ENCODE measurements at places on chromosomes 3 and 15. TPM values are rescaled to one million over a fixed set of nuclear protein-coding genes. Genes with fewer than 3 reads are reported as not detected.

DNA sequence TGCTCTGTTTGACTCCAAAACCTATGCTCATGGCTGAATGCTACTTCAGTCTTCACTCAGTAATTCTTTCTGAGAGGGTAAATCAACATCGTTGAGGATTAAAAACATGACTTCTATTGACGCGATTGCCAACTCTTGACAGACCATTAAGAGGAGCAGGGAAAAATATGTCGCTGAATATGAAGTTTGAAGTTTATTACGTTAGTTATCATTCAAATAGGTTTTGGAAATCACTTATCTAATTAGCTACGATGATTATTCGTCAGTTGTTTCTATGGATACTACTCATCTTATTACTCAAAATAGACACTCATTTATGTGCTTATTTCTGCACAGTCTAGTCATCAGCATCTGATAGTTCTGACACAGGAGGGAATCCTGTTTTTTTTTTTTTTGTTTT is 279.2 kb upstream of the TBL1XR1 start:
- no peak for DNase-seq

- no peak for DNase-seq
Measured at GRCh38 chr3:172848910-172849309, 98.4 kb downstream of the ECT2 start.

GRCh38 chr15:60539016-60539415 is 60.1 kb upstream of the ICE2 start:
- no peak for DNase-seq

- DNase-seq, result no peak
Measured at GRCh38 chr3:128072454-128073184, 20.4 kb downstream of the SEC61A1 start.

DNA sequence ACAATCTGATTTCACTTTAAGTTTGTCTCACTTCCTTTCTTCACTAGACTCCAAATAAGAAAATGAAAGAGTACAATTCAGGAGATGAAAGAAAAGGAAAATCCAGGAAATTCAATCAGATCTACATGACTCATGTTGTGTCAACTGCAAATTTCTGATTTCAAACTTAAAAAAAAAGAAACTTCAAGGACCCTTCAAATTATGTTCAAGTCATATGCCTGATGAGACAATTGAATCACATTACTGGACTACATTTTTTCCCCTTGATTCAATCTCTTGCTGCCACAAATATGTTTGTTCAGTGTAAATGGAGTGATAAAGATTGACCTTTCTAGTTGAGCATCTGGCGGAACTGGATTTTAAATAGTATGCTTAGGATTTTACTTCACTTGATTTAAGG is 37.4 kb downstream of the FRMD5 start:
- no peak for DNase-seq

DNA sequence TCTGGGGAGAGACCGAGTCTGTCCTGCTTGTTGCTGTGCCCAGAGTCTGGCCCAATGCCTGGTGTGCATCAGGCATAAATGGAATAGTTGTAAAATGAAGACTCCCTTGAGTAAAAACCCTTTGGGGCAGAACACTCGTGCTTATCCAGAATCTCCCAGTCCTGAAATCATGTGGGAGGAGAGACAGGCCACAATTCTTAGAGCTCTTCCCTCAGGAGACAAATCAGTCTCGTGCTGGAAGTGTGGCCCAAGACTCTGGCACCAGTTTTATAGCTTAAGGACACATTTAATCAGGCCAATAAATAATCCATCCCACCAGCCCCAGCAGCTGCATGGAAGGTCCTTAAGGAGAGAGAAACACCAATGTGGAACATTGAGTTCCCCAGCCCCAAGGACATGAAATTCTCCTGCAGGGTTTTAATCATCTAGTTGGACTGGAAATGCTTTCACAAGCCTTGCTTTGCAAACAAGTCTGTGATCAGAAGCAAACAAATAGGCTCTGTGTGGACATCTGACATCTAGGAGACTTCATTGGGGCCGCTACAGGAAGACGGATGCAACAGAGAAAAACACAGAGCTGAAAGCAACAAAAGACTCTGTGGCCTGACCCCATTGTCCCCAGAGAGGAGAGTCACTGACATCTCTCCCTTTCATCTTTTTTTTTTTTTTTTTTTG is 70.4 kb downstream of the LSM3 start:
- DNase-seq, result no peak

The ZBTB11 gene
- 30.5 TPM for total RNA-seq

DNA sequence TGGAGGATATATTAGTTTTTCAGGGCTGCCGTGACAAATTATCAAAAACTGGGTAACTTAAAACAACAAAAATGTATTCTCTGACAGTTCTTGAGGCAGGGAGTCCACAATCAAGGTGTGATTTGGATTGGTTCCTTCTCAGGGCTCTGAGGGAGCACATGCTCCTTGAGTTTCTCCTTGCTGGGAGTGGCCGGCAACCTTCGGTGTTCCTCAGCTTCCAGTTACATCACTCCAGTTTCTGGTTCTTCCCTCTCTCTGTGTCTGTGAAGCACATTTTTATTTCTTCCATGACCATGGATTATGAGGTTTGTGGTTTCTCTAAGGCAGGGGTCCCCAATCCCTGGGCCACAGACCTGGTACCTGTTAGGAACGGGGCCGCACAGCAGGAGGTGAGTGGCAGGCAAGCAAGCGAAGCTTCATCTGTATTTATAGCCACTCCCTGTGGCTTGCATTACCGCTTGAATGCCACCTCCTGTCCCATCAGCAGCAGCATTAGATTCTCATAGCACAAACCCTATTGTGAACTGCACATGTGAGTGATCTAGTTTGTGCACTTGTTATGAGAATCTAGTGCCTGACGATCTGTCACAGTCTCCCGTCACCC is 24.3 kb downstream of the LRRC28 start:
- DNase-seq, result no peak

DNA sequence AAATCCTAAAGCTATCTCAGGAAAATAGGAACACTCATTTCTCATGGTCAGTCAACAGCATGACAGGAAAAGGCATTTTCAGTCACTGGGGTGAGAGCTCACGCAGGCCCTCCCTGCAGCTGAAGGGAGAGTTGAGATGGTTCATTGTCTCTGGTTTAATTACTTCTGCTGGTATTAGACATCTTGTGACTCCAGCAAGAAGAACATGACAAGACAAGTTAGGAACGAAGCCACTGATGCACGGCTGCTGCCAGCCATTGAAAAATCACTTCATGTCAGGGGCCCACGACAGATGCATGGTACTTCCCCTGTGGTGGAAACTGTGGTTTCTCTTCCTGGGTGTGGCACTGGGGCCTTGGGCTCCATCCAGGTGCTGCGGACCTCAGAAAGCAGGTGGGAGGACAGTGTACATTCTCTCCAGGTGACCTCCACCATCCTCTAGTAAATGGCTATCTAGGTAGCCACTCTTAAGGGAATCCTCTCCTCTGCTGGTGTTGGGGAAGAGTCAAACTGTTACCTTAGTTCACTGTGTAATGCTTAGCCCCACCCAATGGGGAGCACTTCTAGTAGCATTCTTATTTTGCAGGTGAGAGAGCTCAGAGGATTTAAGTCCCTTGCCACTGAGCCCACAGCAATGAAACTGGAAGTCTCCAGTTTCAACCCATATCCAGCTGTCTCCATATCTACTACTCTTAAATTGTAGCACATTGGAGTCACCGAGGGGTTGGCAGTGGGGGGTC is 274.2 kb downstream of the LRTM1 start:
- DNase-seq, result no peak

The DAPK2 gene
- 0.87 TPM for total RNA-seq

GRCh38 chr3:192079098-192079497 is 618.1 kb downstream of the PYDC2 start:
- DNase-seq, result no peak

The FEM1B gene
- 51.7 TPM for total RNA-seq

The LRTM1 gene
- not detected for total RNA-seq

- DNase-seq, result no peak
Measured at GRCh38 chr15:85494048-85494777, 113.8 kb downstream of the AKAP13 start.

GRCh38 chr3:66618066-66618465 is 117.2 kb upstream of the LRIG1 start:
- no peak for DNase-seq

DNA sequence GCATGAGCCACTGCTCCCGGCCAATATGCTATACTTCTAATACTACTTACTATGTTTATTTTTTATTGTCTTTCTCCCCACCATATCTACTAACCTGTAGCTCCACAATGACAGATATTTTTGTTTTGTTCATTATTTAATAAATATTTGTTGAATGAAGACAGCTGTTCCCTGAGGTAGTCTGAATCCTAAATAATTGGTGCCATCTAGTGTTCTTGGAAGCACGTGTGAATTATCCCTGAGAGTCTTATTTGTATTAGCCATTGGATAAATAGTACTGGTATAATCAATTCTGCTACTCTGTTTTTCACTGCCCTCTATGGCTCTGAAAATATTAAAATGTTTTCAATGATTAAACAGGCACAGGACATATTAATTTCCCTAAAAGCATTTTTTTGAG is 5.6 kb upstream of the APPL1 start:
- no peak for DNase-seq

DNA sequence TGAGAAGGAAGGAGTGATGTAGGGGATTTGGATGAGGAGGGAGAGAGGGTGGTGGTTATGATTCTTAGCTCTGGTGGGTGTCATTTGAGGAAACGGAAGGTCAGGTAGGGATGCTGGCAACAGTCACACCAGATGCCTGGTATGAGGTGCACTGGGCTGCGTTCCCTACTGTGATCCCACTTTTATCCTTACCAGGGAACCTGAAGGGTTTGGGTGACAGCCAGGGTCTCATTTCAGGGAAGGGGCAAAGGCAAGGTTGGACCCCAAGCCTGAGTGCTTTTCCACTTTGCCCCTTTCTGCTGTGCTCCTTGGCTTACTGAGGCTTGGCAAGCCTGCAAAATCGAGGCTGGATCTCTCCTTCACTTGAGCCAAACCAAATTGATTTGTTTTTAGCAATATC is 36.0 kb upstream of the SACM1L start:
- no peak for DNase-seq

- no peak for DNase-seq
Measured at GRCh38 chr3:106251160-106251892, 382.5 kb upstream of the CBLB start.

The OXSR1 gene
- 52.4 TPM for total RNA-seq

GRCh38 chr3:159884661-159885402 is 103.8 kb upstream of the IL12A start:
- peak; percentile 8 for DNase-seq

DNA sequence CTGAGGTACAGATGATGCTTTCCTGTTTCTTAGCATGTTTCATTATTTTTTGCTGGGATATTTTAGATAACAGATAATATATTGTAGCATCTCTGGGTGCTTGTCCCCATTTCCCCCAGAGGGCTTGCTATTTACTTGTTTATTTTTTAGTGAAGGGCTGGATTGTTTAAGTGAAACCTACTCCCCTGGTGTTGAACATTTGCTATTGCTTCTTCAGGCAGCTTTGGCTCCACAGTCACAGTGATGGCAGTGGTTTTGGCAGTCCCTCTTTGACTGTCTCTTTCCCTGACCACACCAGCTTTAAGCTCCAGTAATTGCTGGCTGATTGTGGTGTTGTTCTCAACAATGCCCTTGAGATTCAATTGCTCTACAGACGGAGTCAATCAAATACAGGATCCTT is 128.9 kb downstream of the KLF13 start:
- no peak for DNase-seq

GRCh38 chr3:37287776-37288175 is 113.4 kb upstream of the LRRFIP2 start:
- DNase-seq, result no peak

GRCh38 chr3:183094711-183095110 is 4.6 kb downstream of the MCCC1 start:
- DNase-seq, result no peak

GRCh38 chr15:48965972-48966371 is 2.3 kb upstream of the SHC4 start:
- no peak for DNase-seq

DNA sequence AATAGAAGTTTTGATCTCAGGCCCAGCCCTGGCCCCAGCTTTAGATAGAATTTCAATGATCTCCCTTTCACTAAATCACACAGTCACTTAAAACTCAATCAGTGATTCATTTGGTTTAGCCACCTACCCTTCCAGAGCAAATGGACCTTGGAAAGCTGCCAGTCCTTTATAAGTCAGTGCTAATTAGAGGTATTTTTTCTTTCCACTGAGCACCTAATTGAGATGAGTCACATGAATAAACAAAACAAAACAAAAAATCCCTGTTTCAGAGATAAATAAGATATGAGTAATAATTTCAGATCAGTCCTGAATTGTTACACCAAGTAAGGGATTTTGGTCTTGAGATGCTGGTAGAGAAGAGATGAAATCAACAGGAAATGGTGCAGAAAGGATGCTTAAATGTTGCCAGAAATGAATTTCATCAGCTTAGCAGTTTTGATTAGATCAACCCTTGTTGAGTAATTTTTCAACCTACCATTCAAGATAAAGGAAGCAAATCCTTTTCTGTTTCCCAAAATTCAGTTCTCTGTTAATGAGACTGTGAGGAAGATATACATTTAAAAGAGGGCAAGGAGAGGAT is 352.0 kb upstream of the COL8A1 start:
- DNase-seq, result no peak

The EIF5A2 gene
- 12.1 TPM for total RNA-seq

DNA sequence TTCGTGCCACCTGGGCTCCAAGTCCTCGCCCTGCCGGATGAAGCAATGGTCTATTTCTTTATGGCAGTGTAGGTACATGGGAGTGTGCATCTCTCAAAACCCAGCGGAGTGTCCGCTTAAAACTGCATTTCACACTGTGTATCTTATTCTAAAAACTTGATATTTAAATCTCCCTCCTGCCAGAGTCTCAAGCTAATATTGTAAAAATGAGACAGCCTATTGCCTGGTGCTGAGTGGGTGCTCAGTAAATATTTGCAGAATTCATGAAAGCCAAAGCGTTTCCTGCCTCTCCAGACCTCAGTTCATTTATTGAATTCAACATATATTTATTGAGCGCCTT is 330 bp upstream of the TBC1D2B start:
- DNase-seq, result no peak

The FSD2 gene
- total RNA-seq, result not detected

- DNase-seq, result no peak
Measured at GRCh38 chr15:93152951-93153350, 63.9 kb upstream of the RGMA start.

DNA sequence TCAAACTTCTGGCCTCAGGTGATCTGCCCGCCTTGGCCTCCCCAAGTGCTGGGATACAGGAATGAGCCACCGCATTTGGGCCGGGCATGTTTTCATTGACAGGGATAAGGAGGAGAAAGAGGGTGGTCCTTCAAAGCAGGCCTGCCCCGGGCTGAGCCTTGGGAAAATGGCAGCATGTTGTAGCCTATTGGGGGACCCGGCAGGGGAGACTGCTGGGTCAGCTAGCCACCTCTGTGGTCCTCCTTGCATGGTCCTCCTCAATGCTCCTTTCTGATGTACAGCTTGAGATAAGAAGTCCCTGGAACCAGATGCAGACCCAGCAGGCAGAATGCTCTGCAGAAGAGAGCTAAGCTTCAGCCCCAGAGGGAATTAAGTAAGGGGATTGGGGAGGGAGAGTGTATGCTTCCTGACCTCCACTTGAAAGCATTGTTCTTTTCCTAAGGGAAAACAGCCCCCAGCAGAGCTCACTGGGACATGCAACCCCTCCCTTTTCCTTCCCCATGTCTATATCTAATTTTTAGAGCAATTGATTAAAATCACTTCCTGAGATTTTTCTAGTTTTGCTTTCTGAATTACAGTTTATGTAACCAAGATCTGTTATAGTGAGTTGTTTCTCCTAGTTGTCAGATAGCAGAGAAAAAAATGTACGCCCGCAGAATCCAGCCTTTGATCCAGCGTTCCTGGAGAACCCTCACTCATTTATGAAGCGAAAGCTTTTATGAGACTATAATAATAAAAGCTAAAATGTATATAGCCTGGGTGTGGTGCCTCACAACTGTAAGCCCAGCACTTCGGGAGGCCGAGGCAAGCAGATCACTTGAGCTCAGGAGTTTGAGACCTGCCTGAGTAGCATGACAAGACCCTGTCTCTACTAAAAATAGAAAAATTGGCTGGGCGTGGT is 48.7 kb upstream of the VILL start:
- no peak for DNase-seq
